Tibial artery (tissue), 4 donors: ENCODE measurements at places on chromosomes 2 and 18.

GRCh38 chr2:119488245-119489214 is 35.8 kb downstream of the SCTR start:
- DNase-seq, result peak; percentile 47

DNA sequence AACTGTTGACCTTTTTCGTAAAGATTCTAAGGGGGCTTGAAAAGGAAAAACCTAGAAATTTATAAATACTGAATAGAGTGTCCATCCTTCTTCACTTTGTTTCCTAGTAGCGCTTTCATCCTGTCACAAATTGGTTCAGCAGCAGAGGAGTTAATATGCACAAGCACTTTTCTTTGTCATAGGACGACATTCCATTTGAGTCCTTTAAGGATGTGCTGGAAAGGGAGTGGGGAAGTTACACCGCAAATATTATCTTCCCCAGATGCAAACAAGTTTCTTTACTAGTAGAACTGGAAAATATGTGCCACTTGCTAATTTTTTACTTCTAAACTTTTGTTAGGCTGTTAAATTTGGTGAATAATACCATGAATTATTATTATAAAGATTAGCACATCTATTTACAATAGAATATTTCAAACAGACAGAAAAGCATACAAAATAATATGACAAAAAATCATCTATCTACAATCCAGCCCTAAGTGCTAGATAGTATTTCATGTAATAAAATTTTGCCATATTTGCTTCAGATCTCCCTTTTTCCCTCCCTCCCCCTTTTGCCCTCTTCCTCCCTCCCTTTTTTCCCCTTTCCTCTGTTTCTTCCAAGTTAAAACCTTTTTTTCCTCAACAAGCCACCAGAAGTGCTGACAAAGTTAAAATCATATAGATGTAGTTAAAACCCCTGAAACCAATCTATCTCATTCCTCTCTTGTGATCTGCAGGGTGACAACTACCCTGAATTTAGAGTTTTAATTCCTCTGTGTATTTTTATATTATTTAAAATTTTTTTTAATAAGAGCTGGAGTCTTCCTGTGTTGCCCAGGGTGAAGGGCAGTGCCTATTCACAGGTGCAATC is 50.5 kb upstream of the MAP4K3 start:
- no peak for DNase-seq

DNA sequence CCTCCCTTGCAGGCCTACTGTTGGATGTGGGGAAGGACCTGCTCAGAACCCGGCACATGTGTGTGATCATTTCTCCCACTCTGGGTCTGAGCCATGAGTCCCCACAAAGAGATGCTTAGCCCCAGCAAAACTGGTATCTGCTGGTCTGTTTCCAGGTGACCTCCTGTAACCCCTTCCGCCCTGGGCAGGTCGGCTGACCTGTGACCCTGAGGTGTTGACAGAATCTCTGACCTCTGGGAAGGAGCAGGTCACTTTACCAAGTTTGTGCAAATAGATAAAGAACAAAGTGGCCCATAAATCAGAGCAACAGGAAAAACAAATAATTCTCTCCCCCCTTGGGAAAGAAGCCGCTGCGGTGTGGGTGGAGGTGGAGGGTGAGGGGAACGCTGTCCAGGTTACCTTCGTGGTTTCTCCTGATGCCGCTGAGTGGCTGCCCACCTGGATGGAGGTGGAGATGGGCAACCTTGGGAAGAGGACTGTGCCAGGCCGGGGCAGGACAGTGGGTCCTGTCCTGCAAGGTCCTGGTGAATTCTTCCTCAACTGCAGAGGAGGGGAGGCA is 174.0 kb upstream of the MYCN start:
- DNase-seq, result no peak

DNA sequence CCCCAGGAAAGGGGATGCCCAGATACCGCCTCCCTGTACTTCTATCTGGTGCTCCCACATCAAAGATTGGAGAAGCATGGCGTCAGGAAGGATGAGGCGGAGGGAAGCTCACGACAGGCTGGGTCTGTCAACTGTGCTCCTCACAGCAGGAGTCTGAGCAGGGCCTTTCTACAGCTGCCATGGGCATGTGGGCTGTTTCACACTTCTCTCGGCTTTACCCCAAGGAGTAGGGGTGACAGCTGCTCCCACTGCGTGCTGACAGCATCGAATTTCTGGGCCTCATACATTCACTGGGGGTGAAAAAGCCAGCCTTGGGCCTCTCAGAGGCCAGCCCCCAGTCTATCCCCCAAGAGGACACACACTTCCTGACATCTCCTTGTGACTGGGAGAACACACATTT is 21.1 kb downstream of the NEURL3 start:
- no peak for DNase-seq

DNA sequence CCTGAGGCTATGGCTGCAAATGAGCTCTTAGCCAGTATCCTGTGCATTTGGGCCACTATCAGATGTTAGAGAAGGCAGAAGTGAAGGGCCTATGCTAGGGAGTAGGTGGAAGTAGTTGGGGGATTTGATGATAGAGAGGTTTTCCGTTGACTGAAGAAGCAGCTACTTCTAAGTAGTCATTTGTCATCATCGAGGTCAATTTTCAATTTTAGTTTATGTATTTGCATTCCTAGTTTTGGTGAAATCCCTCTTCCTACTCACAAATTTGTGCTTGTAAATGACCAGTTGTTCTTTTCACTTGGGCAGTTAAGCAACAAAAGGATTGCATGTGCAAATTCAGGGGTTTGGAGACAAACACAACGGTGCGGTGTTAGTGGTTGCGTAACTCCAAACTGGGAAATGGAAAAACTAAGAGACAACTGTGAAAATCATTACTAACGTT is 48.5 kb upstream of the PELI1 start:
- no peak for DNase-seq

GRCh38 chr18:10454681-10455557 is 484 bp downstream of the APCDD1 start:
- no peak for DNase-seq

DNA sequence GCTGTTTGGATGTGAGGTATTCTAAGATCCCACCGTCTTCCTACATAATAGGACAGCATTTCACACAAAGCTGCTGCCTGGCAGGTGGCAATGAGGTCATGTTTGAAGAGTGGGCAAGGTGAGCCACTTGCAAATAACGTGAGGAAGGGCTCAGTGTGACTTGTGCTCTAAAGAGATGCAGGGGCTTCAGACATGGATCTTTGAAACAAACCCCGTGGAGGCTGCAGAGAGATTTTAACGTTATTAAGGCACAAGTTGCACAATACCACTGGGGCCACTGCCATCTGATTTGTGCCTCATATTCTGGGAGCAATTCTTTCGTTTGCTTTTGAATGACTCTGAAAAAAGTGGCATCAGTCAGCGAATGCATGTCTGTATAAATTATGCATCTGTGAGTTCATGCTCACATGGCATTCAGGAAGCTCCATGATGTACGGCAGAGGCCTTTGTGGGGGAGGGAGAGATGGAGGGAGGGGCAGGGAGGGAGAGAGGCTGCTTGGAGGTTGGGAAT is 362.0 kb downstream of the SOX11 start:
- no peak for DNase-seq

GRCh38 chr18:27763936-27764335 is 413.0 kb downstream of the CDH2 start:
- no peak for DNase-seq

DNA sequence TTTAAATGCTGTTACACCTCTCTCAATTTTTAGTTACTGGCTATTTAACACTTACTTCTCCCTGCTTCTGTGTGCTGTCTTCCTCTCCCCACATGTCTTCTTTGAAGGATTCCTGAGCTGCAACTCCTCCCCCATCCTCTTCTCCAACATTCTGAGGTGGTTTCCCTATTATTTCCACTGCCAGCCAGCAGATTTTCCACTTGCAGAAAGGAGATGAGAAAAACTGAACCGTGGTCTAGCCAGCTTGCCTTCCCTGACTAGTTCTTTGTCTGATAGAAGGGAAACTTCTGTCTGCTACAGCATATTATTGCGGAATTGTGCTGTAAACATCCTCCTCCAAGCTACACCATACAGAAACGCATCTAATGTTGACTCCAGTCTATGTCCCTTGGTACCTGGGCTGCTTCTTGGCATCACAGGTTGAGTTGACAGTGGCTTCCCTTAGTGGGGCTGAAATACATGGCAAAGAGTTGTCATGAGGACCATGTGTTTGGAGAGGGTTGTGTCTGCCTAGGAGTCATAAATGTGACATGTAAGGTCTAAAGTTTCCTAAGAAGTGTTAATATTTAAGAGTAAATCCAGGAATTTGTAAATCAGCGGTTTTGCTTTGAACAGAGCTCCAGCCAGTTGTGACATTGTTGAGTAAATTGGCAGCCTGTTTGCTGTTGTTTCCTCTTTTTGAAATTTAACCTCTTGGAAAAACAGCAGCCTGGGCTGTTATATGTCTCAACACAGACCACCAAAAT is 68.3 kb upstream of the RND3 start:
- no peak for DNase-seq

GRCh38 chr2:63842149-63843061 is 709 bp downstream of the UGP2 start:
- DNase-seq, result peak; percentile 77

DNA sequence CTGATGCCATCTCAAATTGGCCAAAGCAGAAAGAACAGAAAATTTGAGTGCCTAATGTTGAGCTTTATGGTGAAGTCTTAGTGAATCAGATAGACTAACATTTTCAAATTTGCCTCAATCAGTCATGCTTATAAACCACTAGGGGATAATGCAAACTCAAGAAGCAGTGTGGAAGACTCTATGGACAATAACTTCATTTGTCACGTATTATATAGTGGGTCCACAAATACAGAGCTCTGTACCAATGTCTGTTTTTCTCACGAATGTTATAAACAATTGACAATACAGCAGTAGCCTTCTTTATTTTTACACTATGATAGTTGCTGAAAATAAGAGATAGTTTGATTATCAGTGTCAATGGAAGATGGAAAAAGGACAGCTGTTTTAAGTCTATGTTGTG is 190.8 kb upstream of the SLC8A1 start:
- DNase-seq, result no peak

DNA sequence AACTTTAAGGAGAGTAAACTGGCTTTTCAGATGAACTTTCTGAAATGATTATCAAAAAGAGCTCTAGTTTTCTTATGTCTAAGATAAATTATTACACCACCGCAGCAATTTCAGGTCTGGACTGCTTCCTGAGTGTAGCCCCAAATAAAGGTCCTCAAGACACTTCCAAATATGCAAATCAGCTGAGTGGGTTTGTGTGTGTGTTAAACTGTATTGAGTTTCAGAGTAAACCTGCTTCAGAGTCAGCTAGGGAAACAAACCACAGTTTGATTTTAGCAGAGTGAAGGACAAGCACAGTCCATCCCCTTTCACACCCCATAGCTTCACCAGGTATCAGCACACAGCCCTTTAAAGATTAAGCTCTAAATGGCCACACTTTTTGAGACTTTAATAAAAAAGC is 168.7 kb downstream of the NRXN1 start:
- DNase-seq, result no peak

- DNase-seq, result no peak
These were observed 59.0 kb upstream of the ZBTB7C start for GRCh38 chr18:48468151-48468550.

GRCh38 chr18:30730915-30731314 is 311.6 kb downstream of the DSC3 start:
- DNase-seq, result no peak

DNA sequence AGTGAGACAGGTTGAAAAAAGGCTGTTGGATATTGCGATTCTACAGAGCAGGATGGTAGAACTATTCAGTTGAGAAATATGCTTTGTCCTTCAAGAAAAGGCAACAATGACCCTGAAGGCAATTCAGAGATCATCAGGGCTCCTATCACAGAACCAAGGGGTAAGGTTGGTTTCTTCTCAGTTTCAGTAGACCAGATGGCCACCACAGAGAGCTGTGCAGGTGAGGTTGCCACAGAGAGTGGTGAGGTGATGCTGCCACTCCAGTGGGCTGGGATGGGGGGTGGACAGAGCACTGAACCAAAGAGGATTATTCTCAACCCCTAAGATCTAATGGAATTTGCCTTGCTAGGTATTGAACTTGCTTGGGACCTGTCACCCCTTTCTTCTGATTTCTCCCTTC is 64.6 kb upstream of the ZBTB7C start:
- no peak for DNase-seq

DNA sequence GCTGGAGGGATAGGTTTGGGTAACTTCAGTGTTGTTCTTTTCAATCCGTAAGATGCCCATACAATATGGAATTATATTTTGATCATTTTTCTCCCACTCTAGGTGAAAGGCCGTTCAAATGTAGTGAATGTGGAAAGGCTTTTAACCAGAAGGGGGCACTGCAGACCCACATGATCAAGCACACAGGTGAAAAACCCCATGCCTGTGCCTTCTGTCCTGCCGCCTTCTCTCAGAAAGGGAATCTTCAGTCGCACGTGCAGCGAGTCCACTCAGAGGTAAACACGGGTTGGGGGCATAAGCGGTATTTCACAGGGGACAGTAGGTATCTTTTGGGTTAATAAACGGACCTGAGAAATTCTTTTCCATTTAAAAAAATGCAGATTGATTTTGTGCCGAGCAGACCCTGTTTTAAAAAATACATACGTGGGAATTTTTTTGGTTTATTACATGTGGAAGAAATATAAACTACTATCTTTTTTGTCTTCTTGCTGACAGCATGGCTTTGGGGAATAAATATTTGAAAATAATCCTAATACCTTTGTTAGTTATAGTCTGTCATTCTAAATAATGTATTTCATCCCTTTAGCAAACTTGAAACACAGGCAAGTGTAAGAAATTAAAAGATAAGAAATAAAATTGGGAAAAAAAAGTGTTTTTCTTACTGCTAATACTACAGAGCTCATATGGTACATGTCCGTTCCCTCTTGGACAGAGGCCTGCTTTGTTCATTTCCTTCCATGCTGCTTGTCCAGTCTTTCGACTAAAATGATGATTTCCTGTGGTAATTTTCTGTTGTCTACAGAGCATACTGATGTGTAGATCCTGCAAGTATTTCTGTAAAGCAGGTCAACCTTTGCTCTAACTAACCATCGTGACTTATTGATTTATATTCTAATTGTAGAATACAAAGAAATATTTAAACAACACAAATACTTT is 53.3 kb downstream of the ZNF236 start:
- no peak for DNase-seq

- DNase-seq, result no peak
These were observed 173.1 kb downstream of the PTH2R start for GRCh38 chr2:208579678-208580077.

- no peak for DNase-seq
These were observed 121.7 kb downstream of the MMADHC start for GRCh38 chr2:149465873-149466272.

DNA sequence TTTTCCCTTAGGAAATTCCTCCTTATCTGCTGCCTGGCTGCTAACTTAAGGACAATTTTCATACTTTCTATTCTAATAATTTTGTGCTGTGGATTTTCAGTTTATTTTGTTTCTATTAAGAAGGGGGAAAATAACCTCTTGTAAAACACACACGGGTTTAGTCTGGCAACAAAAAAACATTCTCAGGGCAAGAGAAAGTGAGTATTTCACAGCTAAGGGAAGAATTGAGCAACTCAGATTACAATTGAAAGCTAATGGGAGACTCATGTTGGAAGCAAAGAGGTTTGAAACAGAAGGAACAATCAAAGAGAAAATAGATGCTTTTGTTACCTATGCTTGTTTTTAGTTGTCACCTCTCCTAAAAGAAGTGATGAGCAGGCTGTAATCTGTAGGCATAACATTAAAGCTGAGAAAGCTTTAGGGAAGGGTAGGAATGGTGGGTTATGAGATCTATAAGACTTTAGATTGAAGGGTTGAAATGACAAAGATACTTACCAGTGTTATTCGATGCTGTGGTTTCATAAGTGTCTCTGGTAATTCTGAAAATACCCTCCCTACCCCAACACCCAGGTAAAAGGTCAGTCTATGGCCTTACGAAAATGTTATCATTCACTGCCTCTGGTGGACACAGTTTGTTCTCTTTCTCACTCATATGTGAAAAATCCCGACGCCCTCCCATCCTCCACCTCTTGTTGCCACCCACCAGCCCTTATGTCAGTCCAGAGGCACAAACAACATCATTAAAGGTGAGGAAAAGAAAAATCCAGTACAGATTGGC is 510.9 kb downstream of the TXNL1 start:
- DNase-seq, result no peak
